Activated CD8-positive, alpha-beta T cell treated with anti-CD3 and anti-CD28 coated beads, Interleukin-2, amount 10 ng/mL, durations not matched to agents 7 days and 5 days (primary cell): ENCODE measurements at places on chromosomes 1 and 21. TPM values are rescaled to one million over a fixed set of nuclear protein-coding genes. Genes with fewer than 3 reads are reported as not detected.

Gene FCGR3B
- not detected for total RNA-seq

Gene CFHR4
- total RNA-seq = not detected

Gene TTC24
- total RNA-seq = 19.7 TPM

Gene TLR5
- total RNA-seq = 0.32 TPM

Gene OLIG2
- total RNA-seq = not detected

Gene LMX1A
- total RNA-seq = not detected

Gene TTC22
- total RNA-seq = 5.0 TPM

Gene PTPN22
- 74.8 TPM for total RNA-seq

Gene CD52
- 1,180 TPM for total RNA-seq

Gene TAS1R1
- not detected for total RNA-seq

Gene VWA1
- total RNA-seq = 0.29 TPM

Gene AADACL3
- not detected for total RNA-seq

Gene HSPB7
- not detected for total RNA-seq

Gene LEMD1
- 0.78 TPM for total RNA-seq

Gene HFM1
- not detected for total RNA-seq
